ENCODE measurements at places on chromosomes 13 and 19.

DNA sequence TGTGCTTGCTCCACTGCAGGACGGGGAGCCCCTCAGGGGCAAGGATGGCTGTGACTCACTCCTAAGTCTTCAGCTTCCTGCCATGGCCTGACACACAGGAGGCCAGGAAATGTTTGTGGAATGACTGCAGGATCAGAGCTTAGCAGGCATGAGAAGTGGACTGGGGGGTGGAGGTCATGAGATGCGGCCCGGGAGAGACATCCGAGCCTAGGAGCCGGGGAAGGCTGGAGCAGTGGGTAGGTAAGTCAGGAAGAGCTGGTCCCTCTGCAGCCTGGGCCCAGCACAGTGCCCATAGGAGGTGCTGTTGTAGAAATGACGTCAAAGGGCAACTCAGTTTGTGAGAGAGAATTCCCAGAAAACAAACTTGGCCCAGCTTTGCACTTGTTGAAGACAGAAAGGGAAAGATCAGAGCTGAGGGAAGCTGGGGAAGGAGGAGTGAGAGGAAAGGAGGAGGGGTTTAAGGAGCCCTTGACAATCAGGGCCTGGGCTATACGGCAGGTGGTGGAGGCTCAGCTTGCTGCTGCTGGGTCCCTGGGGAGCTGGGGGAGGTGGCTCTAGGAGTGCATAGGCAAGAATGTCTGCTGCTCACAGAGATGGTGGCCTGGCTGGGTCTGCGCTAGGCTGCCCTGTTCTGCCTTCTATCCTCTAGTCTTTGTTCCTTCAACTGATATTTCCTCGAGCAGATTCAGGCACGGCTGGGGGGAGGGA, 18.5 kb downstream of the POU2F2 start:
- no peak for DNase-seq

- no peak for DNase-seq
Observed at GRCh38 chr19:48484931-48485612, 15.9 kb downstream of the CYTH2 start.

- DNase-seq, result no peak
Observed at GRCh38 chr13:33547035-33547434, 261.5 kb upstream of the STARD13 start.

DNA sequence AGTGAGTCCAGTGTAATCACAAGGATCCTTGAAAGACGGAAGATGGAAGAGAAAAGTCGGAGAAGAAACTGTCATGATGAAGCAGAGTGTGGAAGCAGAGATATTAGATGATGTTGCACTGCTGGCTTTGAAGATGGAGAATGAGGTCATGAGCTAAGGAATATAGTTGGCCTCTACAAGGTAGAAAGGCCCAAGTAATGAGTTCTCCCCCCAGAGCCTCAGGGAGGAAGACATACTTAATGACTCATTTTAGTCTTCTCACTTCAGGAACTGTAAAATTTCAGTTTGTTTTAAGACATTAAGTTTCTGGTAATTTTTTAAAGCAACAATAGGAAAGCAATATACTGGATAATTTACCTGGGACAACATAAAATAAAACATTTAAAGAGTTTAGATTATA, 1331.5 kb upstream of the PCDH20 start:
- DNase-seq, result no peak

DNA sequence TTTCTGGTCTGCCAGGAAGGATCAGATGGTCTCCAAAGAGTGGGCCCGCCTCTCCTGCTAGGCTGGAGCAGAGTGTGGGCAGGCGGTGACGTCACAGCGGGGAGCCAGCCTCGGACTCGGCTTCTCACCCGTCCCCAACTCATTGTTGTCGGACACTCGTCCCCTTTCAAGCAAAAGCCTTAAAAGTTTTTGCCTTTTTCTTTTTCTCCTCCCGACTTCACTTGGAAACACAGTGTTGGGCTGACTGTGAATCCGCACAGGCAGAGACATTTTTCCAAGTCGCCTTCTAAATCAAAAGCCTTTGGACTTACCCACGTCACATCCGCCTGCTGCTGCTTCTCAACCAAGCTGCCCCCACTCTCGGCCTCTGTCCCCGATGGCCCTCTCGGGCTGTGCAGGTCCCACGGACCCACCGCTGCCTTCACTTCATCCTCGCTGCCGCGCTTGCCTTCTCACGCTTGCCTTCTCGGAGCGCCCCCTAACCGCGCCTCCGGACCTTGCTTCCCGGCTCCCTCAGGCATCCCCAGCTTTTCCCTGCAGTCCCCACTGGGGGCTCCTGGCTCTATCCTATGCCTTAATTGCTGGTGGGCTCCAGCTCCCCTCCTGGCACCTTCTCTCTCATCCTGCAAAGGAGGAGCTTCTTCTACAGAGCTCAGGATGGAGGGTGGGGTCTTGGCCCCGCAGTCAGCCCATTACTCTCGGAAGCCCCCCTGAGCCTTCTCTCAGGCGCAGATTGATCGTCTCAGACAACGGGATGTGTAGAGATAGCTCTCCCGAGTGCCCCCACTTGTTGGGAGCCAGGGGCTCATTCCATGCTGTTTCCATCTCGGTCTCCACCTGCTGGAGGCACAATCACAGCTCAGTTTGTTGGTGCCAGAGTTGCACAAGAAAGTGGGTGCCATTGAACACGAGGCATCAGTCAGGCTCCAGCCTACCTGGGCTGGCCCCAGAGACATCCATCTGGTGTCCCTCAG, 3.9 kb upstream of the ZNF135 start:
- DNase-seq, result no peak

DNA sequence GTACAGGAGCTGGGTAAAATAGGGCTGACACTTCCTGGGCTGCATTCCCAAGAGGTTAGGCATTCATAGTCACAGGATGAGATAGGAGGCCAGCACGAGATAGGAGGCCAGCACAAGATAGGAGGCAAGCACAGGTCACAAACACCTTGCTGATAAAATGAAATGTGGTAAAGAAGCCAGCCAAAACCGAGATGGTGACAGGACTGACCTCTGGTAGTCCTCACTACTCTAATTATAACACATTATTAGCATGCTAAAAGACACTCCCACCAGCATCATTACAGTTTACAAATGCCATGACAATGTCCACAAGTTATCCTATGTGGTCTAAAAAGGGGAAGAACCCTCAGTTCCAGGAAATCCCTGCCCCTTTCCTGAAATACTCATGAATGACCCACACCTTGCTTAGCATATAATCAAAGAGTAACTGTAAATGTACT, 20.9 kb upstream of the IGSF23 start:
- no peak for DNase-seq

DNA sequence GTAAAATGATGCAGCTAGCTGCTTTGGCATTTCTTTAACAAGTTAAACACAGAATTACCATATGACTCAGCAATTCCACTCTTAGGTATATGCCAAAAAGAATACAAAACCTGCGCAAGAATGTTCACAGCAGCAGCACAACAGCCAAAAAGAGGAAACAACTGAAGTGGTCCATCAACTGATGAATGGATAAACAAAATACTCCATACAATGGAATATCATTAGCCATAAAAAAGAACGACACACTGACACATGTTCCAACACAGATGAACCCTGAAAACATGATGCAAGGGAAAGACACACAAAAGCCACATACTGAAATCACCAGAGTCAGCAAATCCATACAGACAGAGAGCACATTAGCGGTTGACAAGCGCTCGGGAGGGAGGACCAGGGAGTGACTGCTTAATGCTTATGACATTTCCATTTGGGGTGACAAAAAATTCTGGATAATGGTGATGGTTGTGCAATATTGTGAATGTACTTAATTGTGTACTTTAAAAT, 3.0 kb downstream of the PCID2 start:
- DNase-seq, result no peak

DNA sequence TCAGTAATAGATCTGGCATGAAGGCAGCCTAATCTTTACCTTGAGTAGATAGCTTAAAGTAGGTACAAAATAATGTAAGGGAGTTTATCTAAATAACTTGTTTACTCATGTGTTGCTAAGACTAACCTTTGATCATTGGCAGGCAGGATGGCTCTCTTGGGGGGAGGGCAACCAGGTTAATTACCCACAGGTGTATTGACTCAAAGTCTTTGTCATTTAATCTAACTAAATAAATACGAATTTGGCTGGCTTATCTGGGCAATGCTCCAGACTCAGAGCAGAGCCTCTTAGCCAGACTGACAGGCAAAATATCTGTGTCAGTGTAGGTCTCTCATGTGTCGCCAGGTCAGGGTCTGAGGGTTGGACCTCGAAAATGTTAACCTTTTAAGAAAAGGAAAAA, 283.4 kb upstream of the KLHL1 start:
- no peak for DNase-seq

DNA sequence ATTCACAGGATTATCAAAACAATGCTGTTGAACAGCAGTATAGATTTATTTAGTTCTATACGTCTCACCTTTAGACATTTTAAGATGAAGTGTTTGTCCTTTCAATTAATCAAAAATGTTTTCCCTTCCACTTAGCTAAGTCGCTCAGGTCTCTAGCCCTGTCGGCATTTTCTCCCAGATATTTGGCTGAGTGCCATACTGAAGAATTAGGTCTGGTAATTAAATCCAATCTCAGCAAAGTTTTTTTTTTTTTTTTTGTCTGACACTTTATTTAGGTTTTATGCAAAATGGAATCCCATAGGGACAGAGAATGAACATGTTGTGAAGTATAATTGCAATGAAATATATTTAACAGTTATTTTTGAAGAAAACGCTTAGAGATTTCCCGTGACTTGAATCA, 44.1 kb downstream of the RFC3 start:
- no peak for DNase-seq

GRCh38 chr13:27171244-27171826, at the start of gene USP12:
Gene USP12 (minus strand): TSS chr13:27171811. CDS start chr13:27171639, 172 bp downstream.
- peak; percentile 19 for DNase-seq

GRCh38 chr19:3057275-3057714, 5.0 kb downstream of the TLE5 start:
- no peak for DNase-seq

- no peak for DNase-seq
Observed at GRCh38 chr13:25207291-25207810, 35.3 kb upstream of the AMER2 start.

DNA sequence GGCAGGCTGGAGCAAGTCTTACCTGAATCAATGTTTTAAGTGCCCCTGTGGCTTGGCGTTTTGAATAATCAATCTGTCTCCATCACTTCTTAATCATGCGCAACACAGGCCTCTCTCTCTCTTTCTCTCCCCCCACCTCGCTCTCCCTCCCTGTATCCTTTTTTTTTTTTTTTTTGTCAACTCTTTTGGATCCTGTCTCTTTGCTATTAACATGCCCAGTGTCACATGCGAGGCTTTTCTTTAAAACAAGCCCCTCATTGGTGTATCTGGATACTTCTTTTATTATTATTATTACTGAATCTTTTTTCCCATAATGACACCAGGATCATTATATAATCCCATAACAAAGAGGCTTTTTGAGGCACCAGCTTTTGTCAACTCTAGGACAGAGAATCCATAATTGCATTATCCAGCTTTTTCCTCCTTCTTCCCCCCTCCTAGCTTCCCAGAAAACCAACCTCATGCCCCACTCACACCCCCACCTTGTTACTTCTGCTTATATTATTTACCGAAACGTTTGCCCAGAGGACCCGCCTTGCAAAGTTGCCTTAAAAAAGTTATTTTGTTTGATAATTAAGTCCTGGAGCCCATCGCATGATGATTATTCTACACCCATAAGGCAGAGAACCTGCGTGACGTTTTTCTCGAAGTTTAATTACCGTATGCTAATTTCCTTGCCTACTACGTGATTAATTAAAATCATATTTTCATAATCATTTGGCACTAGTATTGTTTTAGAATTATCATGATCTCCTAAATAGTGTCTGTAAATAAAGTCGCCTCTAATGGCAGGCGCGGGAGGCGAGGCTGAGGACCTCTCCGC, 148.1 kb upstream of the ZNF536 start:
- no peak for DNase-seq

DNA sequence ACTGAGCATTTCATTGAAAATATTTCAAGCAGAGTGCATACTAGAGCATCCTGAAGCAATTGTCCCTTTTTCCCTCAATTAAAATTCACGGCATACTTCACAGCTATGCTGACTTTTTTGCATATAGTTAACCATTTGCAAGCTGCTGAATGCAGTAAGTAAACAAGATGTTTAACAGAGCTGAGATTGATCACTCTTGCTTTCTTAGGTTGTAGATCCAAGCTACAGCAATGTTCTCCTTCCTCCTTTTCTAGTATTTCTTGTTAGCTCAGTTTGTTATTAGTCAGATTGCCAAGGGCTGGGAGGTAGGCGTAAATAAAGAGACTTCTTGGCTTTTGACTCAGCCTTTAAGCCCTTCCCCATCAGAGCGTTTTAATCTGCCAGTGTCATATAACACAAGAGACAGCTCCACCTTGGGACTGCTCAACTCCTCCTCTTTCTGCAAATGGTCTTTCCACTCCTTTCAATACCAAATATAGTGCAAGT, at the start of gene SLITRK6:
Gene SLITRK6, minus strand, starts transcription at position 323 of the 486 bp plus-strand sequence. CDS start 2,911 bp downstream, outside the sequence.
- DNase-seq, result no peak

DNA sequence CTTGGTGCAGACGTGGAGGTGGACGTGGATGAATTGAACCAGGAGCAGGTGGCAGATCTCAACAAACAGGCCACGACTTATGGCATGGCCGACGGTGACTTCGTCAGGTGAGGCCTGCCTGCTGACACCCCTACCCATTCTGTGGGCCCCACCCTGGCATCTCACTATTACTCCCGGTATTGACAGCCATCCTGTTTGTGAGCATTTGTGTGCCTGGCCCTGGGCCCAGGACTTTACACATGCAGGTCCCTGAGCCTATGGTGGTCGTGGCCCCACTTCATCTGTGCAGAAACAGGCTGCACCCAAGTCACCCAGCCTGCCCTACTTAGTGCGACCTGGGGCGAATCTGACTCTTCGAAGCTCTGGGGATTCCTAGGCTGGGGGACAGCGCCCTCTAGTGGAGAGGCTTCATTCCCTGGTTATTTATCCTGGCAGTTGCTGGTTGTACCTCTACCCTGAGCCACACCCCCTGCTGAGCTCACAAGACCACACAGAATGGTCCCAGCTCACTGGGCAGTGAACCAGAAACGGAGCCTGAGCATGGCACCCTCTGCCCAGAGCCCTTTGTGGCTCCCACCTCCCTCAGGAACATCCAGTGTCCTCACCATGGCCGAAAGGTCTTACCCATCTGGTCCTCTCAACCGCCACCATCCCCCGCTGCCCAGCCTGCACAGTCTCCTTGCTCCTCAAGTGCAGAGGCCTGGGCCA, 16.9 kb downstream of the ZNF296 start:
- DNase-seq, result peak; percentile 71

DNA sequence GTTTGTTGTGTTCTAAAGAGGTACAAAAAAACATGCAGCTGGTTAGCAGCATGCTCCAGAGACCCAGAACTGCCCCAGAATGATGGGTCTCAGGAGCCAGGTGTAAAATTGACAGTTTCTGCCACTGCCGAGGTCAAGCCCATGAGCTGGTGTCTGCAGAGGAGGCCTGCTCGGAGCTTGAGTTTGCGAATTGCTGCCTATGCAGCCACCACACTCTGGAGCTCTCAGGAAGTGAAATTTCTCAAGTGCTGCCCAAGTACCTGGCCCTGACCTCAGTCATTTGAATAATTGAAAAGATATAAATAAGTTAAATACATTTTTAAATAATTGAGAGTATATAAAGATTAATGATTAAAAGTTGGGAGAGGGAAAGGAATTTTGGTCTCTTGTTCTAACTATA, 66.4 kb downstream of the ZAR1L start:
- no peak for DNase-seq

DNA sequence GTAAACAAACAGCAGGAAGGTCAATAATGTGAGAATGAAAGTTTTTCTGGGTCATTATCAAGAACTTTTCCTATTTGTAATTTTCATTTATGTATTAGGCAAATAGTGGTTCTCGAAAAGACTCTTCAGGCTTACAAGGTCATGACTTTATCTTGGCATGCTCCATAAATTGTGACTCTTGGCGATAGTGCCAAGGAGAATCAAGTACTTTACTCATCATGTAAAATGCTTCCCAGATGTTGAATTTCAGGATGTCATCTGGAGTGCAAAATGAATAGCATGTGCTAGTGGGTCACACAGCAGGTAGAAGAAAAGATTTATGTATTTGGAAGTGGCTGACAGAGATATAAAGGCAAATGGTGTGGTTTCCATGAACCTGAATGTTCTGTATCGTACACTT, 1492.7 kb upstream of the PCDH20 start:
- no peak for DNase-seq

Data from activated CD4-positive, alpha-beta T cell treated with anti-CD3 and anti-CD28 coated beads for 1 hour (primary cell).